Stimulated activated CD8-positive, alpha-beta memory T cell treated with anti-CD3 and anti-CD28 coated beads, Interleukin-4, amount 100 ng/mL, for 4 hours (primary cell): ENCODE measurements at places on chromosomes 4 and X.
A peak's percentile ranks its signal among the peaks of the same experiment; 100 is the strongest.

DNA sequence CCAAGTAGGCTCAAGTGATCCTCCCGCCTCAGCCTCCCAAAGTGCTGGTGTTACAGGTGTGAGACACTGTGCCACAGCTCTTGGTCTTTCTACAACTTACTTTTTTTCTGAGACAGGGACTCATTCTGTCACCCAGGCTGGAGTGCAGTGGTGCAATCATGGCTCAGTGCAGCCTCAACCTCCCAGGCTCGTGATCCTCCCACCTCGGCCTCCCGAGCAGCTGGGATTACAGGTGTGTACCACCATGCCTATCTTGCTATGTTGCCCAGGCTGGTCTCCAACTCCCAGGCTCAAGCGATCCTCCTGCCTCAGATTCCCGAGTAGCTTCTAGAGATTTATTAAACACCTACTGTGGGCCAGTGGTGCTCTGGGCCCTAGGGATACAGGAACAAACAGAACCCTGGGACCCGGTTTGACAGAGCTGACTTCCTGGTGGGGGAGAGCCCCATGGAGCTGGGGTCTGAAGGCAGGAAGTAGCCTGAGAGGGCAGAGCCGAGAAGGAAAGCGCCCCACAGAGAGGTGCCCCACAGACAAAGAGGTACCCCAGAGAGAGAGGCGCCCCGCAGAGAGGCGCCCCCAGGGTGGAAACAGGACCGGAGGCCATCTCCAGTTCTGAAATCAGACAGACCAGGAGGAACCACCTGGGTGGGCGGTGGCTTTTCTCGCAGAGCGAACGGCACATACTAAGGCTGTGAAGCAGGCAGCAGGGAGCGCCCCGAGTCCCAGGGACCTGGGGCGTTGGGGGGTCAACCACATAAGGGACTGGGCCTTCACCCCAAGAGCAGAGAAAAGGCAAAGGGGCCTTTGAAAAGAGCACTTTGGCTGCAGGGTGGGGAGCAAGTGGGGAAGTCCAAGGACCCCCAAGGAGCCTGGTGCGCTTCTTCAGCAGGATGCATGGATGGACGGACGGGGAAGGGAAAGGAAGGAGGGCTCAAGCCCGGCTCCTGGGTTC lies 5.0 kb downstream of the IRAK1 start:
- no peak for DNase-seq

DNA sequence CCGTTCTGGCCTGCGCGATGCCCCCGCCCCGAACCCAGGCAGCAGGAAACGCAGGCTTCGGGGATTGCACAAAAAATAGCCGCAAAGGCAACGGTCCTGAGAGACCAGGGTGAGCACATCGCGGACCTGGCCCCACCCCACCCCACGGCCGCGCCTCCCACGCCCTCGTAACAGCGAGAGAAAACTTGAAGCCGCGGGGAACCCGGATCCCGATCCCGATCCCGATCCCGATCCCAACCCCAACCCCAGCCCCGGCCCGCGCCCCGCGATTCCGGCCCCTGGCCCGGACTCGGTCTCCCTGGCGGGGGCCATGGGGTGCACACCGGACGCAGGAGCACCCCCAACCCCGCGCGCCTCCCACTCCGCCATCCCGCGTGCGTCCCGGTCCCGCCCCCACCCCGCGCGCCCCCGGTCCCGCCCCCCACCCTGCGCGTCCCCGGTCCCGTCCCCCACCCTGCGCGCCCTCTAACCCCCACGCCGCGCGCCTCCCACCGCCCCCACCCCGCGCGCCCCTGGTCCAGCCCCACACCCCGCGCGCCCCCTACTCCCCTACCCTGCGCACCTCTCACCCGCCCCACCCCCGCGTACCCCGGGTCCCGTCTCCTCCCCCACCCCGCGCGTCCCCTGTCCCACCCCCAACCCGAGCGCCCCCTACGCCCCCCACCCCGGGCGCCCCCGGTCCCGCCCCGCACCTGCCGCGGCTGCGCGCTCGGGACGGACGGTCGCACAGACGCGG lies 29.0 kb downstream of the NOP14 start:
- DNase-seq = no peak

- no peak for DNase-seq
Observed at GRCh38 chr4:55468724-55469123, 73.0 kb downstream of the TMEM165 start.

DNA sequence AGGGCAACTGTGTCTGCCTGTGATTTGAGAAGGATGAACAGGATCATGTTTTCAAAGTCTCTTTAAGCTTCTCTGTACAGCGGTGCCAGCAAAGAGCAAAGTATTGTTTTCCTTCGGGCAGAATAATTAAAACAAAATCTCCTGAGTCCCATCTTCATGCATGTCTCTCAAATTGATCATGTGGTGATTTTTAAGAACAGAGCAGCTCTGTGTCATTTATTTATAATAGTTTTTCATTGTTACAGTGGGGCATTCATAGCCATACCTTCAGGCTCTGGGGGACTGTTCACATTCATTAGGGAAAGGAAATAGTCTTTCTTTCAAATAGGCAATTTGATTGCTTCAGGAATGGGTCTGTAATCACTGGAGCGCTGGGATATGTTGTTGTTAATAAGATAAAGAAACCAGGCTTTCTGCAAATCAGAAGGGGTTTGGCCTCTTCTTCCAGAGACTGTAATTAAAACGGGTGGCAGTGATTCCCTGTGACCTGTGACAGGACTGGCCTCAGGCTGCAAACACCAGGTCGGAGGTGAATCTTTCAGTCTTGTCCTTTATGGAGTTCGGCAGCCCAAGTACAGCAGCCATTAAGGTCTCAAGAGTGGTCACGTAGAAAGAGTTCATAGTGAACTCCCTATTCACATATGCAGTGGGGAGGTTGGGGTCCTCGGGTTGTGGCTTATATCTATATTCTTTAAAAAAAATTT lies 29.3 kb upstream of the CBR4 start:
- no peak for DNase-seq

DNA sequence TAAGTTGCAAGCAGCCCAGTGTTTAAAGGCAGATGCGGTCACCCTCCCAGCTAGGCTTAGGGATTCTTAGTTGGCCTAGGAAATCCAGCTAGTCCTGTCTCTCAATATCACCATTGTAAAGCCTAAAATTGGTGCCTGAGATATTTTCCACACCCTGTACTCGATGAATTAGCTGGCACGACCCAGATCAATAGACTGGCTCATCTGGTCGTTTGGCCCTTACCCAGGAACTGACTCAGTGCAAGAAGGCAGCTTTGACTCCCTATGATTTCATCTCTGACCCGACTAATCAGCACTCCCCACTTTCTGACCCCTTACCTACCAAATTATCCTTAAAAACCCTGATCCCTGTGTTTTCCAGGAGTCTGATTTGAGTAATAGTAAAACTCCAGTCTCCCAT lies 384.9 kb upstream of the SLC7A11 start:
- no peak for DNase-seq

DNA sequence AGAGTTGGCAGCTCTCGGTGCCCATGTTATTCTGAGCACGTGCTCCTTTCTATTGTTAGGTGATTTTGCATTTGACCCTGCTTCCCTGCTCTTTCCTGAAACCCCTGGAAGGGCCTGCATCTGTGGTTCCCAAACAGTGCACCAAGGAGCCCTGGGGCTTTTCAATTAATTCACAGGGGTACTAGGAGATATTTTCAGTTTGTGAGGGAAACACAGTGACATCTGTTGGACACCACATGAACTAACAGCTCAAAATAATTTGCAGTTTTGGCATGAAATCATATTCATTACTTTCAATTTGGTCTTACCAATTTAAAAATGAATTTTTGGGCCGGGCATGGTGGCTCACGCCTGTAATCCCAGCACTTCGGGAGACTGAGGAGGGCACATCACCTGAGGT lies 156.6 kb downstream of the GATB start:
- no peak for DNase-seq

GRCh38 chrX:37854148-37854547 lies 6.8 kb upstream of the DYNLT3 start:
- no peak for DNase-seq

DNA sequence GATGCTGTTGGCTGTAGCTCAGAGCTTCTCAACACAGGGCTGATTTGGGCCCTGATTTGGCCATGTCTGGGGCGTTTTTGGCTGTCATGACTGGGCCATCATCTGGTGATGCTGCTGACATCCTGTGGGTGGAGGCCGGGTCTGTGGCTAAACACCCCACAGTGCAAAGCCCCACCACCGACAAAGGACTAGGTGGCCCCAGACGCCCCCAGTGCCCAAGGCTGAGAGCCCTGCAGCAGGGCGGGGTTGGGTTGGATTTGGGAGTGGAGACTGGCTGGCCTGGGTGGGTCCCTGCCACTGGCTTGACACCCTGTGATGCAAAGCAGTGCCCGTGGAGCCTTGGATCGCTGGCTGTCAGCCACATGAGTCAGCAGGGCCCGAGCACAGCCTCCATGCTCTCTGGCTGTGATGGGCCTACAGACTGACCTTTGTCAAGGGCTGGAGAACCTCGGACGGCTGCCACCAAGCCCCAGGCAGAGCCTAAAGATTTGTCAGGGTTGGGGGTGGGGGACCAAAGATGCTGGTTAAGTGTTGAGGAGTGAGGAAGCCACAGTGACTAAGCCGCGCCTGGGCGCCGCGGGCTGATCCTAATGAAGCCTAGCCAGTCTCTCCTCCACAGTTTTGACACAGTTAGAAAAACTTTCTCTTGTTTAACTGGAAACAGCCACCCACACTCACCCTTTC lies 28.3 kb downstream of the CYTL1 start:
- no peak for DNase-seq

GRCh38 chr4:7429601-7430078 lies 5.1 kb downstream of the PSAPL1 start:
- no peak for DNase-seq

- no peak for DNase-seq
Observed at GRCh38 chr4:177109769-177110168, 199.9 kb upstream of the NEIL3 start.

DNA sequence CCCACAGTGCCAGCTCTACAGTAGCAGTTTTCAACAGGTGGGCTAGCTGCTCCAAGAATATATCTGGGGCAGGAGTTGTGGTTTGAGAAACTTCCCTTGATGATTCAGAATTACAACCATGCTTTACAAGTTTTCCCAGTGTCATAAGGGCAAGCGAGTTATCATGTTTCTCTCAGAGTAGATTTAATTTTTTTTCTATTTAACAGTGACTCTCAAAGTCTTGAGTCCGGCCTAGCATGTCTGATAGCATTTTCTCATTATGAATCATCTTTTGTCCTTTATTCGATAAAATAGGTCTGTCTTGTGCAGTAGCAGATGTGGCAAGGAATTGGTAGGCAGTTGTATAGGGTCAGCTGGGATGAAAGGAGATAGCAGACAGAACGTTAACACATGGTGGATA lies 62.2 kb upstream of the SPANXD start:
- no peak for DNase-seq

DNA sequence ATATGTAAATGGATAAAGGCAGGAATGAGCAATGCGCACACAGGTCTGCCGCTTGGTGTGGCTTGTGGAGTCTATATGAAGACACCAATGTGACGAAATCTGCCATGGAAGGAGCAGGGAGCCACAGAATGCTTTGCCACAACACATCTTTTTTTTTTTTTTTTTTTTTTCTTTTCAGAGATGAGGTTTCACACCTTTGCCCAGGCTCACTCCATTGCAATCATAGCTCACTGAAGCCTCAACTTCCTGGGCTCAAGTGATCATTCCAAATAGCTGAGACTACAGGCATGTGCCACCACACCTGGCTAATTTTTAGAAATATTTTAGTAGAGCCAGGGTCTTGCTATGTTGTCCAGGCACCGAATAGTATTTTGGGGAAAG lies 17.4 kb upstream of the SLC34A2 start:
- no peak for DNase-seq

GRCh38 chrX:18034945-18035344 lies 173.8 kb upstream of the RAI2 start:
- DNase-seq = no peak

- DNase-seq = no peak
Observed at GRCh38 chr4:62865261-62865660, 1544.0 kb downstream of the TECRL start.

GRCh38 chrX:150062292-150063137 lies 124.2 kb upstream of the EOLA2 start:
- no peak for DNase-seq

DNA sequence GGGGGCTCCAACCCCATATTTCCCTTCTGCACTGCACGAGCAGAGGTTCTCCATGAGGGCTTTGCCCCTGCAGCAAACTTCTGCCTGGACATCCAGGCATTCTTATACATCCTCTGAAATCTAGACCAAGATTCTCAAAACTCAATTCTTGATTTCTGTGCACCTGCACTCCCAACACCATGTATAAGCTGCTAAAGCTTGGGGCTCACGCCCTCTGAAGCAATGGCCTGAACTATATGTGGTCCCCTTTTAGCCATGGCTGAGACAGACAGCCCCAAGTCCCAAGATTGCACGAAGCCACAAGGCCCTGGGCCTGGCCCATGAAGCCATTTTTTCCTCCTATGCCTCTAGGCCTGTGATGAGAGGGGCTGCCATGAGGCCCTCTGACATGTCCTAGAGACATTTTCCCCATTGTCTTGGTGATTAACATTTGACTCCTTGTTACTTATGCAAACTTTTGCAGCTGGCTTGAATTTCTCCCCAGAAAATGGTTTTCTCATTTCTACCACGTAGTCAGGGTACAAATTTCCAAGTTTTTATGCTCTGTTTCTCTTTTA lies 468.0 kb upstream of the SLIT2 start:
- no peak for DNase-seq

DNA sequence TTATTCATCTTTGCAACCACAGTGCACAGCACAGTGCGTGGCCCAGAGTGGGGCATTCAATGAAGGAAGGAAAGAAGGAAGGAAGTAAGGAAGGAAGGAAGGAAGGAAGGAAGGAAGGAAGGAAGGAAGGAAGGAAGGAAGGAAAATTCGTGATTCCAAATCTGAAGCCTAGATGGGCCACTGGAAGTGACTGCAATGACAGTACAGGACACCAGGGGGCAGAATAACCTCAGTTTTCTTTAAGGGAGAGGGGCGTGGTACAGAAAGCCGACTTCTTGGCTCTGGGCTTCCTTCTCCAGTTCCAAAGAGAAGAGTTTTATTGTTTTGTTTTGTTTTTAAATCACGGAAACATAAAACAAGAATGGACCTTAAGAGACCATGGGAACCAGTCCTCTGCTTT lies 47.8 kb downstream of the APLN start:
- DNase-seq = peak; percentile 11

DNA sequence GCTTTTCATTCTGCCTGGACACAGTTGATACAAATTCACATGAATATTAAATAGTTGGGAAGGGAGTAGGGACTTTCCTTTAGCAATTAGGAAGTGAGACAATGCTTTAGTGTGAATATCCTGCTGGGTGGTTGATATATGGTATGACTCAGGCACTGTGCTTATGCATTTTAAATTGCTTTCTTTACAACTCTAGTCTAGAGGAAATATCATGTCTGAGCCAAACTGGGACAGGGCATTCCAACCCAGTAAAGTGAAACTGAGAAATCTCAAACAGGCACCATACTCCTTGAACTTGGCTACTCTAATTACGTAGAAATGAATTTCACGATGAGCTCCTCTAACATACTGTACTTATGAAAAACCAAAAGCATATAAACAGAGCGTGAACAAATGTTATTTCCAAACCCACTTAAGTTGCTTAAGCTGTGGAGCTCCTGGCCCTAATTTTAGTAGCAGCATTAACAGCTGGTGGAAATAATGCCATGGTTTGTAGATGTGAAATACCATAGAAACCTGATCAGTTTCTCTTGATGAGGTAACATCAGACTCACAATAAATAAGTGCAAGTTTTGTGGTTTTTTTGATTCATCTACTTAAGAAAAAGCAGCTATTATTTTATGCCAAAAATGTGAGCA lies 242.9 kb upstream of the GK2 start:
- DNase-seq = no peak
